ENCODE measurements at places on chromosomes 3 and 15. TPM values are rescaled to one million over a fixed set of nuclear protein-coding genes. Genes with fewer than 3 reads are reported as not detected.

GOLGA8Q gene
- total RNA-seq: not detected

ADIPOQ gene
- total RNA-seq: not detected

TNNC1 gene
- total RNA-seq: 0.87 TPM

SLC51A gene
- total RNA-seq: not detected

NECTIN3 gene
- total RNA-seq: 14.3 TPM
